ENCODE measurements at places on chromosomes 5 and 9.

DNA sequence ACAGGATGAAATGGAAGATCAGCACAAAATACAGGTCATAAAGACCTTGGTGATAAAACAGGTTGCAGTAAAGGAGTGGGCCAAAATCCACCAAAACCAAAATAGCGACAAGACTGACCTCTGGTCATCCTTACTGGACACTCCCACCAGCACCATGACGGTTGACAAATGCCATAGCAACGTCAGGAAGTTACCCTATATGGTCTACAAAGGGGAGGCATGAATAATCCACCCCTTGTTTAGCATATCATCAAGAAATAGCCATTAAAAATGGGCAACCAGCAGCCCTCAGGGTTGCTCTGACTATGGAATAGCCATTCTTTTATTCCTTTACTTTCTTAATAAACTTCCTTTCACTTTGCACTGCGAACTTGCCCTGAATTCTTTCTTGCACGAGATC lies 6.0 kb upstream of the NDUFB6 start:
- no peak for DNase-seq

DNA sequence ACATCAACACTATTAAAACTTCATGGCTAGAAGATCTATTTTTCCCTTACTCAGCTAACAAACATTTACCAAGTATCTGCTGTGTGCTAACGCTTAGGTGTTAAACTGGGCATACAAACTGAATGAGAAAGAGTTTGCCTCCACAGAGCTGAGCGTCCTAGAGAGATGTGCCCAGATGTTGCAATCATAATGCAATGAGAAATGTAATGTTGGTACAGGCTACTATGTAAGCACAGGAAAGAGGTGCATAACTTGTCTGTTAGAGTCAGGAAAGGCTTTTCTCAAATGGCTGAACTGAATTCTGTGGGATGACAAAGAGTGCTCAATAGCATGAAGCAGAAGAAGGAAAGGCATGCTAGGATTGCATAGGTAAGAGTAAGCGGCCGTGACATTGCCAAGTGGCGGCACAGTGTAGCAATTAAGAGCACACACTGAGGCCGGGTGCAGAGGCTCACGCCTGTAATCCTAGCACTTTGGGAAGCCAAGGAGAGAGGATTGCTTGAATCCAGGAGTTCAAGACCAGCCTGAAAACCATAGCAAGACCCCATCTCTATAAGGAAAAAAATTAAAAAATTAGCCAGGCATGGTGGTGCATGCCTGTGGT lies 137.8 kb downstream of the MEF2C start:
- no peak for DNase-seq

- no peak for DNase-seq
These were observed 174.8 kb upstream of the TNC start for GRCh38 chr9:115292584-115293279.

DNA sequence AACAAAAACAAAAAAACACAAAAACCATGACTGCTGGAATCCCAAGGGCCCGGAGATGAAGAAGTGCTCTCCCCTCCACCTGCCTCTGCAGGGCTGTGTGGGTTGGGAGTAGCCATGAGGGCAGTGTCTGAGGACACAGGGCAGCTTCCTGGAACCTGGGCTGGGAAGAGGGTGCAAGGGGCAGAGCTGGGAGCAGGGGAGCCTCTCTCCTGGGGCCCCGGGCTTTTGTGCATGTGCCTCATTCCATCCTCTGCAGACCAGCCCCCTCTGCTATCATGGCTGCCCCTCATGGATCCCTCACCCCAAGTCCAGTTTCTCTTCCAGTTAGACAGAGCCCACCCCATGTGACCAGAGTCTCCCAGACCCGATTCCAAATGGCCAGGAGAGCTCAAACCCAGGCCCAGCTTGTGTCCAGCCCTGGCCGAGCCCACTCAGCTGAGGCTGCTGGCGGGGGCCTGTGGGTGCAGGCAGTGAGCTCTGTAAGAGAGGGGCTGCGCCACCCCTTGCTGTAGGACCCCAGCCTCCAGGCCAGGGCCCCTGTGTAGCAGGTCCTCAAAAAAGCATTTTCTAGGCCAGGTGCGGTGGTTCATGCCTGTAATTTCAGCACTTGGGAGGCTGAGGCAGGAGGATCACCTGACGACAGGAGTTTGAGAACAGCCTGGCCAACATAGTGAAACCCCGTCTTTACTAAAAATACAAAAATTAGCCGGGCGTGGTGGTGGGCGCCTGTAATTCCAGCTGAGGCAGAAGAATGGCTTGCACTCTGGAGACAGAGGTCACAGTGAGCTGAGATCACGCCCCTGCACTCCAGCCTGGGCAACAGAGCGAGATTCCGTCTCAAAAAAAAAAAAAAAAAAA lies 44.5 kb downstream of the PLPP7 start:
- no peak for DNase-seq

- DNase-seq, result no peak
These were observed 263.9 kb upstream of the ATP10B start for GRCh38 chr5:161115941-161116340.
